ENCODE measurements at places on chromosomes 7 and 10. TPM values are rescaled to one million over a fixed set of nuclear protein-coding genes. Genes with fewer than 3 reads are reported as not detected.

CPVL gene
- 5.0 TPM for total RNA-seq

RASA4 gene
- total RNA-seq: 13.2 TPM

ZNF425 gene
- total RNA-seq: 1.9 TPM

BHLHA15 gene
- total RNA-seq: 0.76 TPM

SHTN1 gene
- total RNA-seq: 23.9 TPM

SPDYE2 gene
- total RNA-seq: not detected

CARD11 gene
- 0.80 TPM for total RNA-seq

ASB4 gene
- total RNA-seq: not detected

LIPM gene
- not detected for total RNA-seq

GIMAP2 gene
- total RNA-seq: 1.1 TPM

TFAM gene
- total RNA-seq: 19.9 TPM

CYP2W1 gene
- total RNA-seq: 0.36 TPM

PHKG1 gene
- 0.88 TPM for total RNA-seq

ABCC2 gene
- 0.36 TPM for total RNA-seq

ADAMTS14 gene
- total RNA-seq: 0.64 TPM

SUFU gene
- total RNA-seq: 9.4 TPM

PRKAG2 gene
- total RNA-seq: 9.5 TPM

LBX1 gene
- not detected for total RNA-seq

AGR2 gene
- total RNA-seq: 7.5 TPM

ANKRD7 gene
- not detected for total RNA-seq

PRR15 gene
- total RNA-seq: 0.92 TPM

TFEC gene
- total RNA-seq: 0.56 TPM

All from esophagus mucosa (tissue), 1 donor.